Substantia nigra (tissue), 51 donors: ENCODE measurements at places on chromosomes 1 and 21.

DNA sequence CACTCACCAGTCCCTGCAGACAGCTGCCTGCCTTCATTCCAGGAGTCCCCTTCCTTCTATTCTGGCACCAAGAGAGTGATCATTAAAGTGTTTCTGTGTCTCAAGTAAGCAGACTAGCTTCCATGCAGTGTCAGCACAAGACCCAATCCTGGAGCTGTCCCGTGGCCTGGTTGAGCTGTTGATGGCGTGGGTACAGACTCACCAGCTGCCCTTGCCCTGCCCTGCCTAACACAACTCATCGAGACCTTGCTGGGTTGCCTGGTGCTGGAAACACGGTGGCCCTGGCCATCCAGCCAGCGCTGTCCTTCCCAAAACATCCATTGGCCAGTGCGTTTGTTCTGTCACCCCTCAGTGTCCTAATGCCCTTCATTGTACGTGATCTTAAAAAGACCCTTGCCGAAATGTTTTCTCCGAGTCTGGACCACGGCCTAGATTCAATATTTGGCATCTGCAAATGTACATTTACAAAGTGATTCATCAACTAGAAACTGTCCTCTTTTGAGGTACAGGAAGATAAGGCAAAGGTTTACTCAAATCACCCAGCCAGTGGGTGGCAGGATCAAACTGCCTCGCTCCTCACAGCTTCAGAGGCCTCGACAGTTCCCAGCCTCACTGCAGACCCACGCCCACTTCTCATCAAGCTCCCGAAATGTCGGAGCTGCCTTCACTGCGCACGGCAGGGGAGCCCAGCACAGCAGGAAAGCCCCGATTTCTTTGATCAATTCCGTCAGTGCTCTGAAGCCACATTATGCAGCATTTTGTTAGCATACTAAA lies 494.2 kb downstream of the KIF26B start:
- no peak for DNase-seq

DNA sequence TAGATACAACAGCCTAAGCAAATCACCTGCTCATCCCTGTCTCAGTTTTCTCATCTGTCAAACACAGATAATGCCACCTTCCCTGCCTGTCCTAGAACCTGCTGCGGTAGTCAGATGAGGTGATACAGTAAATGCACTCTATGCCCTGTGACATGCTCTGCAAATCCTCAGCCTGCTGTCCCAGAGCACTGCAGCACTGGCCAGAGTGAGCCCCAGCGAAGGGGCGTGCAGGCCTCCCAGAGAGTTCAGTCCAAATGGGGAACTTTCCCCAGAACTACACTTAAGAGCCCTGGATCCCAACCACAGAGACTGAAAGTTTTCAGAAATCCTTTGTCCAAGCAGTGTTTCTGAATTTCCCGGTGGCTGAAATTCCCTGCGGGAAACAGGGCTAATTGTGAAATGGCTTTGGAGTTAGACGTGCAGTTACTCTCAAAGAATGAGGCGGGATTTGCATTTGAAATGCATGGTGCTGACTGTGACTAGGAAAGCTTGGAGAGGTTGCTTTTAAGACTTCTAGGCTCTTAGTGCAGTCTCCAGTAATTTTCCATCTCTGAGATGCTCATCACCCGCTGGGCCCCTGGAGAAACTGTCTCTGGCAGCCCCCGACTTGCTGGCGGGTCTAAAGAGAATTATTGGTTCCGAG lies 206.5 kb upstream of the AJAP1 start:
- DNase-seq = no peak

DNA sequence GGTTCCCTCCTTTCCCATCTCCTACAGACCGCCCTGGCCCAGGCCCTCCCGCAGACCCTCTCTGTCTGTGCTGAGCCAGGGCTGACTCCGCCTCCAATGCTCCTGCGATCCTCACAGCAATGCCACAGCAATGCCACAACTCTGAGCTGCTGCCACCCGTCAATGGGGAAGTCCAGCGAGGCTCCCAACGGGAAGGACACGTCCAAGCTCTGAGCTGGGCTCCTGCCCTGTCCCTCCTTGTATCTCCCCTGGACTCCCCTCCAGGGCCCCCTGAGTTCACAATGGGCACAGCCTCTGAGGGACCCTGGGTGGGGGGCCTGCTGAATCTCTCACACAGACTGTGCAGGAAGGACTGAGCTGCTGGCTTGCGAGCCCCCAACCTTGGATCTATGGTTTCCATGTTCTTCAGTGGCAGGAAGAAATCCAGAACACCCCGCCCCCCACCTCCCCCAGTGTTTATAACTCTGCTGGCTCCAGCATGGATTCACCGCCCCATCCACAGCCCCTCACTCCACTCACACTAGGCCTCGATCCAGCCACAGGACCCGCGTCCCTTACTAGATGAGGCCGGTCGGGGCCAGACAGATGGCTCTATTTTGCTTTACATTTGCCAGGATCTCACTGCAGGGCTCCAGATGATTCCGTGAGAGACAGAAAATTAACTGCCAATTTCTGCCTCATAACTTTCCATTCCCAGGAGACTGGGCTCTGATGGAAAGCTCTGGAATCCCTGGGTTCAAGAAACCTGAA lies 338.0 kb downstream of the MATN1 start:
- no peak for DNase-seq

GRCh38 chr1:165542015-165542631 lies 1.7 kb upstream of the LRRC52 start:
- DNase-seq = no peak

DNA sequence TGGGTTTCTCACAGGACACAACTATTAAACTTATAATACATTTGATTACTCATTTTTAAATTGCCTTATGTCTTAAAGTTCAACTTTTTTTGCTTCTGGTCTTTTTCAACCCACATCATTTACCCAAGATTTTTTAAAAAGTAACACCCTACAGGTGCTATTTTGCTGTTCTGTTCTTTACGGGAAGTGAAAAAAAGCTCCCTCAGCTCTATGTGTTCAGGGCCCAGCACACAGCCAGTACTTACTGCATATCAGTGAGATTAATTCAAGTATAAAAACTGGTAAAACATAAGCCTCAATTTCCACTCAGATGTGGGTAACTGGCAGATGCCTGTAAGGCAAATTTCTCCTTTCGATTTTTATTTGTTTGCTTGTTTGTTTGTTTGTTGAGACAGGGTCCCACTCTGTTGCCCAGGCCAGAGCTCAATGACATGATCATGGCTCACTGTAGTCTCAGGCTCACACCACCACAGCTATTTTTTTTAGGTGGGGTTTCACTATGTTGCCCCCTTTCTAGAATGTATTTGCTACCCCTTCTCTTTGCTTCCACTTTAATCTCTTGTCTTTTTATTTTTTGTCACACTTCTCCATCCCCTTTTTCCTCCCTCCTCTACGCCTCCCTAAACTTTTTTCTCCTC lies 20.3 kb downstream of the RNASEL start:
- DNase-seq = no peak

- DNase-seq = no peak
Measured at GRCh38 chr1:153535242-153536011, at the start of gene S100A6. S100A6 (minus strand) TSS chr1:153535991; CDS start chr1:153535339, 652 bp downstream.

- DNase-seq = no peak
Measured at GRCh38 chr1:107695341-107695740, 269.6 kb downstream of the VAV3 start.

GRCh38 chr1:72635719-72636118 lies 353.4 kb upstream of the NEGR1 start:
- no peak for DNase-seq

- DNase-seq = no peak
Measured at GRCh38 chr1:8389958-8390535, 72.1 kb downstream of the SLC45A1 start.

- DNase-seq = no peak
Measured at GRCh38 chr1:201501812-201502510, 5.0 kb downstream of the CSRP1 start.

DNA sequence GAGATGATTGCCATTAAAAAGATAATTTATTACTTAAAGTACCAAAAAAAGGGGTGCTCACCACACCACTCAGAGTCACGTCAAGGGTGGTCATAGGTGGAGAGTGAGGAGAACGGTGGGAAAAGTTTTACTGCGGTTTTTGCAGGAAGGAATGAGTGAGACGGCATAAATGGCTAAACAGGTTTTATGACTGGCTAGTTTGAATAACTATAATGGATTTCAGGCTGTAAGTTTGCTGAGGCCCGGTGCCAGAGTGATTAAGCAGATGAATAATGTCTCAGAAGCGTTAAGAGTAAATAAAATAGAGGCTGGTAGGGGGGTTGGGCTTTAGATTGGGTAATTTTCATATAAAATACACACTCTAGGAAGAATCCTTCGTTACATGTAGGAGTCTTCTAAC lies 1337.8 kb downstream of the AMY1C start:
- DNase-seq = no peak

GRCh38 chr1:15931401-15931800 lies 44.5 kb downstream of the ZBTB17 start:
- no peak for DNase-seq

- DNase-seq = no peak
Measured at GRCh38 chr1:32362474-32363313, at the start of the genes FAM229A and TSSK3. FAM229A (minus strand) TSS chr1:32362485; CDS start chr1:32362091, 394 bp downstream. TSSK3 (plus strand) TSS chr1:32362539; CDS start chr1:32362702, 163 bp downstream.

DNA sequence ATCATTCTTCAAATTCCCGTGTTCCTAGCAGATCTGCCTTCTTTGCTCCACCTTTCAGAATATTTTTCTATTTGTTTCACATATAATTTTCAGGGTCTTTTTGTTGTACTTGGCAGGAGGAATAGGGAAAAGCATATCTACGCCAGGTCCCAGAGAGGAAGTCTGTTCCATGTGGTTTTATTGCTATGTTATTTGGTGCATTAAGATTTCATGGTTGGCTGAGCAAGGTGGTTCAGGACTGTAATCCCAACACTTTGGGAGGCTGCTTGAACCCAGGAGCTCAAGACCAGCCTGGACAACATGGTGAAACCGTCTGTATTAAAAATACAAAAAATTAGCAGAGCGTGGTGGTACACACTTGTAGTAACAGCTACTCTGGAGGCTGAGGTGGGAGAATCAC lies 36.1 kb downstream of the COL6A1 start:
- DNase-seq = no peak

DNA sequence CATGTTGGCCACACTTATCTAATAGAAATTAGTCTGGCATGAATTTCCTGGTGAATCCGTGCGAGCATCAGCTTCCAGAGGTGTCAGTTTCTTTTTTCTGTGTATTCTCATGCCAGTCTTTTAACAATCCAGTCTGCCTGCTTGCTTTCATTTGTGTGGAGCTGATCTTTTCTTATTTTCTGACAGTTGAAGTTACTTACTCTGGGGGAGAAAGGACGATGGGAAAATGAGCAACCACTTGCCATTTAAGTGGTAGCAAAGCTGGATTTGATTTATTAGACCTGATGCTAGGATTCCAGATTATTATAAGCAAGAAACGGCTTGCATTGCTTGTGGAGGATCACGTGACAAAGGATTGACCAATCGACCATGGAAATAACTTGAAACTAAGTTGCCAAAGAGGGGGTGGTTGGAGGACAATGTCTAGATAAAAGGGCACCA lies 24.3 kb upstream of the APP start:
- no peak for DNase-seq

GRCh38 chr1:246587606-246588005 lies 21.4 kb downstream of the CNST start:
- DNase-seq = no peak

GRCh38 chr1:22216210-22216883 lies 73.5 kb upstream of the WNT4 start:
- no peak for DNase-seq

- no peak for DNase-seq
Measured at GRCh38 chr1:162687870-162688269, 55.6 kb downstream of the DDR2 start.
